ENCODE measurements at places on chromosomes 13 and 19. TPM values are rescaled to one million over a fixed set of nuclear protein-coding genes. Genes with fewer than 3 reads are reported as not detected.
A peak's percentile ranks its signal among the peaks of the same experiment; 100 is the strongest.

DNA sequence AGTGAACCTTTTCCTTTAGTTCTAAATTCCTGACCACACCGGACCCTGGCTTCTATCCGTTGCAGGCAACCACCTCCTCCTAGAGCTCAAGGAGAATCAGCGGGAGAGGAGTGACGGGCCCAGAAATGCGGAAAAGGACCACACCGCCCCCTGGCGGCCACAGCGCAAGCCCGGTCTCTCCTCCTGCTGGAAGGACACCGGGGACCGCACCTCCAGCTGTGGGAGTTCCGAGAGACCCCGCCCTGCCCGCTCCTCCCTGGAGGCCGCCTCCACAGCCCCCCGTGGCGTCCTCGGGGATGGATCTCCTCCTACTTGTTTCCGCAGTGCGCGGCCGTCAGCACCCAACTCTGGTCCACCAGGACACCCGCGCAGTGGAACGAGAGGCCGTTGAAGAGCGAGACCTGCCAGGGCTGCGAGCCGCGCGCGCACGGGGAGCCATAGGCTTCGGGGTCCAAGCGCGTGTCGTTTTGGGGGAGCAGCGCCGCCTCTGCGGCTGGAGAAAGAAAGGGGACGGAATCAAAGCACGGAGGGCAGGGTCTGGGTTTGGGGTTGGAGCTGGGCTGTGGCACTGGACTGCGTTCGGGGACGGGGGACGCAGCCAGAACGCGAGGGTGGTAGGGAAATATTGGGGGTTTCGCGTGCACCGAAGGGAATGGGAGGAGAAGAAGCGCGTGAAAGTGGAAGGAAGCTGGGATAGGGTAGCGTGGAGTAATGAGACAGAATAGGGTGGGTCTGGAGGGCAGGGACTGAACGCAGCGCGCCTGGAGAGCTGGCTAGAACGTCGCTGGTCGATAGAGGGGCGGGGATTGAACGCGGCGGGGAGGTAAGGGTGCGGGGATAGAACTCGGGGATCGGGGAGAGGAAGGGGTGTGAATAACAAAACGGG lies 2.5 kb downstream of the KLK10 start:
- DNase-seq, result no peak

DNA sequence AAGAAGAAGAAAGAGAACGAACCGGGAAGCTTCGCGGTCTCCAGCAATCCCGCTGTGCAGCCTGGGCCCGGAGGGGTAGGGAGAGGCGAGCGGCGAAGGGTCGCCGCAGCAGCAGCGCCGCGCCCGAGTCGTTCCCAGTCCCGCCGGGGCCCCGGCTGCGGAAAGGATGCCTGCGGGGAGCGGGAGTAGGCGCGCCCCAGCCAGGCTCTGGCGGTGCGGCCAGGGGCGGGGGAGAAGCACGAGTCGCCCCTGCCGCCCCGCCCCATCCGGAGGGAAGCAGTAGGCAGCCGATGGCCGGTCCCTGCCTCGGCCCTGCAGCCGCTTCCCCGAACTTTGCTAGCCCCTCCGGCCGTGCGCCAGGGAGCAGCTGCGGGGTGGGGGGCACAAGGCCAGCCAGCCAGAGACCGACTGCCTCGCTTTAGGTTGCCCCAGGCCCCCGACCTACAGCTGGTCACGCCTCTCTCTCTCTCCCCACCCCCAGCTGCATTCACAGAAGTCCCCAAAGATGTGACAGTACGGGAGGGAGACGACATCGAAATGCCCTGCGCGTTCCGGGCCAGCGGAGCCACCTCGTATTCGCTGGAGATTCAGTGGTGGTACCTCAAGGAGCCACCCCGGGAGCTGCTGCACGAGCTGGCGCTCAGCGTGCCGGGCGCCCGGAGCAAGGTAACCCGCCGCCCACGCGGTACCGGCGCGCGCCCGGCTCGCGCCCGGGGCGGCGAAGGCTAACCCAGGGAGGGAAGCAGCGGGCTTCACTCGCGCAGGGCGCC lies 1.1 kb downstream of the VSTM2B start:
- no peak for DNase-seq

GRCh38 chr13:110047496-110047895 lies 259.5 kb downstream of the COL4A1 start:
- peak; percentile 84 for DNase-seq

- DNase-seq, result no peak
Observed at GRCh38 chr13:112119192-112120030, 52.5 kb downstream of the SOX1 start.

- DNase-seq, result peak; percentile 58
Observed at GRCh38 chr13:57630661-57631595, 616 bp upstream of the PCDH17 start.

RXFP2 gene
- not detected for total RNA-seq

STOML3 gene
- not detected for total RNA-seq

SPPL2B gene
- 36.1 TPM for total RNA-seq

Measured in kidney epithelial cell (primary cell).